ENCODE measurements at places on chromosomes 3 and 15. TPM values are rescaled to one million over a fixed set of nuclear protein-coding genes. Genes with fewer than 3 reads are reported as not detected.

GRCh38 chr3:114365909-114366308, 72.1 kb downstream of the TIGIT start:
- no peak for DNase-seq

Gene SOX2
- polyA plus RNA-seq, result 0.18 TPM

Gene CCDC71
- polyA plus RNA-seq, result 16.0 TPM

Gene ALDH1A2
- polyA plus RNA-seq, result 18.5 TPM

DNA sequence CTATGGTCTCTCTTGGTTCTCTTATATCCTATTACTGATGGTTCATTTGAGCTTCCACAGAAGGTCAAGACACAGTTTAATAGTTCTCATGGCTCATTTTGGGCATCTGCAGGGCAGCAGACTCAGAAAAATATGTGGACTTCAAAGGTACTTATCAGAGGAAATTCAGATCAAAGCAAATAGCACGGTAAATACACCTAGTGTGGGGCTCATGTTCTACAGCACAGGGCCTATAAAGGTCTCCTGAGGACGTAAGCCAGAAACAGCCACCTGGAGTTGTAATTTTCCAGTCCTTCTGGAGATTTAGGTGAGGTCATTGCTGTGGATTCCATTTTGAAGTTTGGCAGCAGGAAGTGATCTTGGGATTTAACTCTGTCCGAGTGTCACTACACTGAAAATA, 134.5 kb upstream of the SGO1 start:
- peak; percentile 13 for DNase-seq

DNA sequence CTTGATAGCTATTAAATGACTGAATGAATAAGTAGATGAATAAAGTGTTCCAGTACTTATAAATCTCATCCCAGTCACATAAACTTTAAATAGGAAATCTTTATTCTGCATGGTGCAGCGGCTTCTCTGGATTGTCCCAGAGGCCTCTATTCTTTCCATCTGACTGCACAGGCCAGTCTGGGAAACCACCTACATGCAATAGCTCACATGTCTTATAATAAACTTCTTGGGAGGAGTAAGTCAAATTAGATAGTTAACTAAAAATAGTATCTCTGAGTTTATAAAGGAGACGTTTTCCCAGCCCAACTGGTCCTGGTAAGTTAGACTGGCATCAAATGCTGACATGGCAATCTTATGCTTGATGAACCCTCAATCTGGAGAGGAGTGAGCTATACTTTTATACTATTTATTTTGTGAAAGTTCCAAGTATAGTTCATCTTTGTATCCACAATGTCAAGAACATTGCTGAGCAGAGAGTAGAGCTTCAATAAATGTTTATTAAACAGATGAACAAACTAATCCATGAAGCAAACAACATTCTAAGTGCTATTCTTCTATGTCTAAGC, 417.6 kb downstream of the TIGIT start:
- no peak for DNase-seq

GRCh38 chr3:171013822-171014748, 12.4 kb downstream of the SLC2A2 start:
- DNase-seq, result no peak

DNA sequence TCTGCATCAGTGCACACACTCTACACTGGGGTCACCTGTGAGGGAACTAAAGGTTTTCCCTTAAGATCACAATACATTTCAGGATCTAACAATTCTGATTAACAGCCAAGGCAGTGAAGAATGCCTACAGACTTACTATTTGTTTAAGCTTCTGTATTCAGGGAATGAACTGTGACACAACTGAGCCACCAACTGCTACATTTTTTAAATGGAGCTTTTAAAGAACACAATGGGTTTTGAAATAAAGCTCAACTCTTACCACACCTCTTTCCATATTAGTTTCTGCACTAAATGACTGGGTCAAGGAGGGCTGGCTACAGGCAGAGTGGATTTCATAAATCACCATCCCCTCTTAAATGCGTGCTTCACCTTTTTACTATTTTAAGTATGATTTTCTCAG, 100.2 kb downstream of the TMCC1 start:
- DNase-seq, result no peak

Gene CCDC80
- 59.4 TPM for polyA plus RNA-seq

DNA sequence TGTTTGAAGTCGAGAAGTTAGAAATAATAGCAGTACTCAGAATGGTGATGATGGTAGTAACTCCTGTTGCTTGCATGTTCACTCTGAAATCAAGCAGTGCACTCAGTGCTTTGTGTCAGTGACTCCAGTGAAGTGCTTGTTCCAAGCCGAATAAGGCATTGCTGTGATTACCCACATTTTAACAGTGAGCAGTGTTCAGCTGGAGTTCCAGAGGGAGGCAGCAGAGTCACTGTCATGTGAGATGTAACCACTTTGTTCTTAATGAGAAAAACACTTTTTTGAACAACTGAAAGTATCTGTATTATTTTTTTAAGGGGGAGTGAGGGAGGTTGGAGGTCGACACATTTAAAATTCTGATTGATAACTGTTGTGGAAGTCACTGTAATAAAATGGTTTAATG, 3.7 kb downstream of the MDFIC2 start:
- peak; percentile 15 for DNase-seq

Gene TRH
- not detected for polyA plus RNA-seq

DNA sequence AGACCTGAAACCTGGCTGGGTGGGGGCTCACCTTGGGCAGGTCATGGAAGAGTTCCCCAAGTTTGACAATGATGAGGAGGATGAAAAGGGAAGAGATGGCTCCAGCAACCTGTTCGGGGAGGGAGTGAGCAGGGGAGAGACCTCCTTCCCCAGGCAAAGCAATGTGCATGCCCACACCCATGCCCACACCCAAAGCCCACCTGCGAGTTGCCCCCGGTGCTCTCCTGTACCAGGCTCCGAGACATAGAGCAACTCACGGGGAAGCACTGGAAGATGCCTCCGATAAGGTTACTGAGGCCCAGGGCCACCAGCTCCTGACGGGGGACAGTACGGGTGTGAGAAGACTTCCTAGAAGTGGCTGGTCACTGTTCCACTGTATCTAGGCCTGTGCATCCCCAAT, 4.9 kb downstream of the SLC26A6 start:
- no peak for DNase-seq

DNA sequence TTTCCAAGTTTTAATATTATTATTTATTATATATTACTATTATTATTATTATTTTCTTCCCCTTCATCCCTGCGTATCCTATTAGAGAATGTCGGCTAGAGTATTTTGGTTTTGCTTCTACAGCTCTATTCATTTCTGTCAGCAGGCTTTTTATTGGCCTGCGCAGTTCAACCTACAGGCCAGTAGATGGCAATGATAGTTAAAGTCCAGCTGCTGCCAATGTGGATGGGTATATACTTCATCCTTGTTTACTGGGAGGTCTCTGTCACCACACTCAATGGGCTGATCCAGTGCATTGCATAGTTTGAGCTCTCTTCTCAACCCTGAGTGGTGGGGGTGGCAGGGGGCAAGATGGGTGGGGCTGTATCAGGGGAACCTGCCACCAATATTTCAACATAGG, 799.8 kb downstream of the NSUN3 start:
- DNase-seq, result no peak

Gene COL6A5
- polyA plus RNA-seq, result not detected

DNA sequence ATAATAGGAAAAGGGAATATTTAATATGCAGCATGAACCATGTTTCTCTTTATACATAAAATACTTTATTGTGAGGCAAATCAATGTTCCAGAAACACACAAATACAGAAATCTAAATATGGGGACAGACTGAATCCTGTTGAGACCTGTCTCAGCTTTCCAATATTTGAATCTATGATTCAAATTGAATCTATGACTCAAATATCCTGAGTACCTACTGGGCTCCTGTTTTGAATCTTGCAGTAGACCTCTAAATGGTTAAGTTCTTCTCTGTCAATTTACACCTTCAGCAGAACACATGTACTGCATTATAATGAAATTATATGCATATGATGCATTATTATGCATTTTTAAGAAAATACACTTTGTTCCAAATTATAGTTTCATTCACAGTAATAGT, 143.2 kb upstream of the PLXND1 start:
- no peak for DNase-seq

GRCh38 chr3:13047296-13048165, 25.7 kb downstream of the IQSEC1 start:
- no peak for DNase-seq

- no peak for DNase-seq
Observed at GRCh38 chr3:64167868-64168267, 57.4 kb downstream of the PRICKLE2 start.

GRCh38 chr15:68354923-68355322, 77.0 kb downstream of the ITGA11 start:
- DNase-seq, result no peak

GRCh38 chr15:99414755-99415731, 150.7 kb upstream of the MEF2A start:
- DNase-seq, result no peak

DNA sequence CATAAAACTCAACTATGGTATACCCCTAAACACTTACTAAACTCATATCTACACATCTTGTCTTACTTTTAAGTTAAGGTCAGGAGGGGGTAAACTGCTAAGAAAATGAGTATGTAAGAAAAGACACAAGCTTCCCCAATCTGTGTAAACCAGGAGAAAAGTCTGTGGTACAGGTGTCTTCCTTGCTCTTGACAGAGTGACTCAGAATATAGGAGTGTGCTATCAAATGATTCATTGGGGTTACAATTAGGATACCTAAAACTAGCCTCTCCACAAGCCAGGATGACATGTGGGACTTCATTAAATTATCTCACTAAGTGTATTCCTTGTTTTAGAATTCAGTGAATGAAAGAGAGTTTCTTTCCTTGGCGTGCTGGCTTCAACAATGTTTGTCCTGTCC, 274.8 kb downstream of the BBX start:
- DNase-seq, result no peak

GRCh38 chr3:156983559-156983958, 157.4 kb downstream of the LEKR1 start:
- no peak for DNase-seq

Gene NOX5
- 0.30 TPM for polyA plus RNA-seq

GRCh38 chr15:56984681-56985481, 66.4 kb downstream of the TCF12 start:
- no peak for DNase-seq

DNA sequence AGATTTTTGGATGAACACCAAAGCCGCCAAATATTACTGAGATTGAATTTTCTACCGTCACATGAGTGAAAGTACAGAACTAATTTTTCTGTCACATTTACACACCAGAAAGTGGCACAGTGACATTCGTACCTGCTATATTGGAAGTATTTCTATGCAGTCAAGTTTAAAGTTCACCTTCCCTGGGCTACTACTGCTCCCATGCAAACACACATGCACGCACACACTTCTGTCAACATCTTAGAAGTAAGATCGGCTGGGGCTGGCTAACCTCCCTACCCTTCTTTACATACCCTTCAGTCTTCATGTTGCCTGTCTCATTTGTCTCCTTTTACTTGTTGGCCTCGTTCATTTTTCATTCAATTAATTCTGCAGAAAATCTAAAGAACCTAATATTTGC, 19.0 kb upstream of the TM4SF1 start:
- no peak for DNase-seq

- no peak for DNase-seq
Observed at GRCh38 chr15:55789066-55789660, 46.2 kb upstream of the PRTG start.

DNA sequence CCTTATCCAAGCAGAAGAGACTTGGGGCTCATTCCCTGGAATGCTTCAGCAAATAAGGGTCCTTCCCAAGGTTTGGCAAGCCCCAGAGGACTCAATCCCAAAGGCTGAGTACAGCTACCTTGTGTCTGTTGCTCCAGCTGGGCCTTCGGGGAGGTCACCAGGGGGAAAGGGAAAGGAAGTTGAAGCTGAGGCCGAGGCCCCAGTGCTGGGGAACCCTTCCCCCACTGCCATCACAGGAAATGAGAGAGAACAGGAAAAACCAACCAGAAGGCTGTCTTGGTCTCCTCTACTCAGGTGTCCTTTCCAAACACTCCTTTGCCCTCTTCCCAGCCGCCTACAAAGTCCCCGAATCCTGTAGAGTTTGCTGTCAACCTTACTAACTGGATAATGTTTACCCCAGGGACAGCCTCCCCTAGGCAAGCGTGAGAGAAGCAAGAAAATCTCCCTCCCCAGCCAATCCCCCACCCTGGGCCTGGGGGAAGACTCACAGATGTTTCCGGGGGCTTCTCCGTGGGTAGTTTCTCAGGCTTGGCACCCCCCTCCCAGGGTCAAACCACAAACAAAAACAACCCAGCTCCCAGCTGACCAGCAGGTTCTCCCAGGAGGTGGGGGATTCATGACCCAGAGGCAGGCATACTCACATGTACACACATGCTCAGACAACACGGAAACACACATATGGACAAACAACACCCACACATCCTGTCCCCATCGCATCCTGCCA, 5.5 kb downstream of the CSRNP1 start:
- no peak for DNase-seq

DNA sequence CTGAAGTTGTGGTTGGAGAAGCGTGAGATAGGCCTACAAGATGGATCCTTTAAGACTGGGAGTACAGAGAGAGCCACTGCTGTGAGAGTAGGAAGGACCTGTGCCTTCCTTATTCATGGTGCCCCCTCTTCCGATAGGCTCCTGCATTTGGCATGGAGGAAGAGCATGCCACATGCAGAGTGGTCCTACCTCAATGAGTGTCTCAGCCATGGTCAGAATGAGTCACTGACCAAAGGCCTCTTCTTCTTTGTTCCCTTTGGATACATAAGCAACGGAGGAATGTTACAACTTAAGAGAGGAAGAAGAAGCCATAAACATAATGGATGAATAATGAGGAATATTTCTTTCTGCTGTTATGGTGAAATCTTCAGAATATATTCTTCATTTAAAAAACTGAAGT, 681.2 kb upstream of the GRM7 start:
- no peak for DNase-seq

GRCh38 chr3:114331007-114331406, 37.2 kb downstream of the TIGIT start:
- no peak for DNase-seq

Gene NME9
- polyA plus RNA-seq, result 0.86 TPM

GRCh38 chr3:123036352-123037014, 8.9 kb upstream of the SEMA5B start:
- no peak for DNase-seq

Measured in hindlimb muscle (tissue), 1 donor.